Dorsolateral prefrontal cortex (tissue), 122 donors: ENCODE measurements at places on chromosomes 11 and 22.

DNA sequence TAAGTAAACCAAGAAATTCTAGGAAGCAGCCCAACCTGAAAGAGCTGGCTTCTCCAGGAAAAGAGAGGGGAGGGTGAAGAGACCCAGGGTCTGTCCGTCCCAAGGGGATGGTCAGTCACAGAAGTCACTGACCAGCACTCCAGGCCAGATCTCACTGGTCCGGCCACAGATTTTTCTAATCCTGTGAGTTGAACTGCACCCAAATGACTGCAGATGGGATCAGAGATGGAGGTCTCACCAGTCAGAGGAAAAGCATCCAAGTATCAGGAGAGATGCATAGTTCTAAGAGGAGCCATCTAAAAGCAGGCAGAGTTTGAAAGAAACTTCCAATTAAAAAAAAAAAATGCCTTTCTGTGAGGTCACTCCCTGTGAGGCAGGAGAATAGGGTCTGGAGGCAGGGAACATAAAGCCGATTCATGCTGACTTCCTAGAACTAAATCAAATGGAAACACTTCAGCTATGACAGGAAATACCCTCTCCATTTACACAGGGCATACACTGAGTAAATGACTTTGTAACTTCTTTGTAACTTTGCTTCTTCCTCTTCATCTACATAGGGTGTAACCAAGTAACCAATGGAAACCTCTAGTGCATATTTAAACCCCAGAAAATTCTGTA, 144.5 kb downstream of the CCDC34 start:
- DNase-seq = no peak

DNA sequence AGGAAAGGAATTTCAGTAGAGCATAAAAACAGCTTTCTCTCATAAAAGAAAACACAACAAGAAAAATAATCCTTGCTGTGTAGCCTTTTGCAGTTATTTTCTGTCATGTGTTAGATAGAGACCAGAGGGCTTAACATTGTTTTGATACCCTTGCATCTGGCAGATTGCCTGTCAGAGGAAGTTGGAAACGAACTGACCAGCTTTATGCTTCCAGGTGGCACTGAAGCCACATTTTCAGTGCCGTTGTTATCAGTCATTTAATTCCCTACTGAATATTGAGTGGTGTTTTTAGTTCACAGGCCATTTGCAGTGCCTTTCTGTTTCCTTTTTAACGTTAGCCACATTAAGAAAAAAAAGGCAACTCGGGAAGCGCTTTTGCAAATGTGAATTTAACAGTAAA, 21.5 kb upstream of the RAG2 start:
- DNase-seq = no peak

GRCh38 chr11:72080326-72081183, at the start of the genes LRRC51 and NUMA1:
TSS of gene LRRC51 (plus strand) at chr11:72080850. CDS start at chr11:72089084, 8,234 bp downstream.
TSS of gene NUMA1 (minus strand) at chr11:72080542. CDS start at chr11:72035943, 44,599 bp downstream.
- peak; percentile 100 for DNase-seq

DNA sequence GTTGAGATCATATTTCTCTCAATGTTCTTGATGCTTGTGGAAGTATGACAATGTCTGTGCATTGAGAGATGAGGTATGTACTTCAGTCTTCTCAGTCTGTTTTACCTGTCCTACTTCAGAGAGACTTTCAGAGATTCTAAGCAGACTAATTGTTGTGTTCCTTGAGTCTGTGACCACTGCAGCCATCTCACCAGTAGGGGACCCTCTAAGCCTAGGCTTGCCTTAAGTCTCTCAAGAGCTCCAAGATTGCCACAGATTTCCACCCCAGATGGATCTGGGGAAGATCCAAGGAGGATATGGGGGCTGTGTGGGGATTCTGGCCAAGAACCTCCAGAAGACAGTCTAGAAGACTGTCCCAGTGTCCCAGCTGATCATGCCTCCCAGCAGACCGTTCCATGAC, 179.9 kb upstream of the PLET1 start:
- DNase-seq = no peak

GRCh38 chr11:116931206-116931953, 94.0 kb upstream of the APOA1 start:
- no peak for DNase-seq

DNA sequence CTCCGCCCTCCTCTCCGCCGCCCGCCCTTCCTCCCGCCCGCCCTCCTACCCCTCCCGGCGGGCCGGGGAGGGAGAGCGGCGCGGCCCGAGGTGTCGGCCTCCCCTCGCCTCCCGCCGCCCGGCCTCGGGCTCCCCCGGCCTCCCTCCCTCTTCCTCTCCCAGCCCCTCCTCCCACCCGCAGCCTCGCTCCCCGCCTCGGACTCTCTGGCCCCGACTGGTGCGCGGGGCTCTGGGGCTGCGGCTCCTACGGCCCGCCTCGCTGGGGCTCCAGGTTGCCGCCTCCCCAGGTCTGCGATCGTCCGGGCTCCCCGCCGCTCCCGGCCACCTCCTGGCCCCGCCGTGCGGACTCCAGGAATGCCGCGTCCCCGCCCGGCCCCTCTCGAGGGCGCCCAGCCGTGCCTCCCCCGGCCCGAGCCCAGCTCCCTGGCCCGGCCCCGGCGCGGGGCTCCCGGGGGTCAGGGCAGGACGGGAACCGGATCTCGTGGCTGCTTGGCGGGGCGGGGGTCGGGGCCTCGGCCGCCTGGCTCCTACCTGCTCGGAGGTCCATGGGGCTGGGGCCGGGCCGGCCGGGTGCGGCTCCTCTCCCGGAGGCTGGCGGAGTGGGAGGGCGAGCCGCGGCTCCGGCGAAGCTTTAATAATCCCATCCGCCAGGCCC, at the start of gene CLCF1:
Gene CLCF1 (minus strand): TSS at position 606 of the 655 bp plus-strand sequence. CDS start 59 bp downstream, at position 547.
- no peak for DNase-seq

GRCh38 chr11:95459291-95460042, 228.5 kb upstream of the SESN3 start:
- no peak for DNase-seq

GRCh38 chr11:87374038-87374807, 336.5 kb downstream of the TMEM135 start:
- DNase-seq = no peak

DNA sequence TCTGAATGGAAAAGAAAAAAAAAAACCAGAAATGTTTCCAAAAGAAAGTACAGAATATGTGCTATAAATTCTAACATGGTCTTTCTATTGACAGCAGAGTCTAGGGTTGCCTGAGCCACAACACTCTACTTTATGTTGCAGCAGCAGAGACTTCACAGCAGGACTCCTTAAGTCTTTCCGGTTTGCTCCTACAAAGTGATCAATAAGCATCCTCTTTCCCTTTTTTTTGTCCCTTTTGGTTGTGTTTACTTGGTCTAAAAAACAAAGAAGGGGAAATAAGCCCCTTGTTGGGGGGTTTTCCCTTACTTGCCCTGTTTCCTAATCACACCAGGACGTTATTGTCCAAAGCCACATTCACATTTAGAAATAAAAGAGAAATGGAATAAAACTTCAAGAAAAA, 163.1 kb upstream of the MPPED2 start:
- DNase-seq = no peak

DNA sequence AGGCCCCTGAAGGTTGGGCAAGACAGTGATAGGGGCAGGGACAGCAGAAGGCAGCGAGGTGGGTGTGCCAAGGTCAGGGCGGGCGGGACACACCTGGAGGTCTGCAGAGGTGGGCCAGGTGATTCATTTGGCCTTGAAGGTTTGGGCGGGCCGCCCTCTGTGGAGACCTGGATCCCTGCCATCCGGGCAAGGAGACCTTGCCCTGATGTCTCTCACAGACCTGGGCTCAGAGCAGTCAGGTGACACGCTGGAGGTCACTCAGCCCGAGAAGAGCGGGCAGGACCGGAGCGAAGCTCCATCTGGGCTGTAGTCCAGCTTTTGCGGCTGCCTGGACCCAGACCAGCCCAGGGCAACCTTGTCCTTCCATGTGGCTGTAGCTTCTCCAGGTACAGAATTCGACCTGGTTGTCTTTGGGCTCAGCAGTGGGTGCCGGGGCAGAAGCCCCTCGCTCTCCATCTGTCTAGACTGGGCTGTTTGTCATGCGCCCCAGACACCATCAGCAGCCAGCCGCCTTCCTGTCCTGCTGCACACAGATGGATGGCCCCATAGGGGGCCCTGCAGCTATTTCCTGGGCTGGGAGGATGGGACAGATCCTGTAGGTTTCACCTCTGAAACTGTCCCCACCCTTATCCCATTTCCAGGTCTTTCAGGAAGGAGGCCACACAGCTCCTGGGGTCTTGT, 3.1 kb downstream of the MRGPRG start:
- peak; percentile 39 for DNase-seq

GRCh38 chr11:92580908-92581307, 356.3 kb downstream of the FAT3 start:
- DNase-seq = no peak

DNA sequence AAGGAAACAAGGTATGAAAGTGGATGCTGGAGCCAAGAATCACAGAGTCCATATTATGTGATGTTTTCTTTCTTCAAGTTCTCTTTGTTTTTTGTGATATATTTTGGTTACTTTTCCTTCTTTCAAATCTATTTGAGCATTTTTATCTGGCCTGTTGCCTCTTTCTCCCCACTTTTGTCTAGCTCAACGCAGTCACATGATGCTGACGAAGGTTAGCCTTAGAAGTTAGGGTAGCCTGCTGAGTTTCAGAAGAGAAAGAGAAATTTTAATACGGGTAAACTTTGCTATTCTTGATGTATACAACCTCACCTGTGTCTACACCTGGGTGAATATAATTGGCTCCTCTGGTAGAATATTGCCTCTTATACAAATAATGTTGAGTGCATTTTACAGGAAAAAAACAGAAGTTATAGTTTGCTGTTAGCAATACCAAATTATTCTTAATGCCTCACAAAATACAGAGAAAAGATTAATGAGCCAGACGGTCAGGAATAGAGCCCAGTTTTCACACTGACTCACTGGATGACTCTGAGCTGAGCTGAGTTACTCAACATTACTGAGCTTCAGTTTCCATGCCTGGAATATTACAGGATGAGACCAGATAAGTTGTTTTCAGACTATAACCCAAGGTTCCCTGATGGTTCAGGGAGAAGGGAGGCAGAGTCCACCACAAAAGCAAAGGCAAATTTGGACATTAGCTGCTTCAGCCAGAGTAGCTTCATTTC, 161.6 kb upstream of the BDNF start:
- no peak for DNase-seq

DNA sequence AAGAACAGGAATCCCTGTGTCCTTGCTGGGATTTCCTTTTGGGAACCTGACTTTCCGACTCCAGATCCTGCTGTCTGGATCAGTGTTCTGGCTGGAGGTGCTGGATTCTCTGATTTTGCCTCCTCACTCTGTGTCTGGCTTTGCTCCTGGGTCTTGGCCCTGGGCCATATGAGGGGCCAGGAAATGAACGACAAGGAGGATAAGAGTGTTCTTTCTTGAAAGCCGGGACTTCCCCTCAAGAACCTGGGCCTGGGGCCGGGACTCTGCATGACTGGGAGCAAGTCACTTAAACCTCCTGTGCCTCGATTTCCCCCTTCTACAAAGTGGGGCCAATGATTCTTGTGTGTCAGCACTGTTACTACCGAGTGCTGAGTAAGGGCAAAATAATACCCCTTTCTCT, 2.9 kb upstream of the MYO7A start:
- DNase-seq = no peak

- peak; percentile 17 for DNase-seq
Observed at GRCh38 chr11:126337474-126338241, 17.8 kb upstream of the ST3GAL4 start.

- no peak for DNase-seq
Observed at GRCh38 chr11:67252831-67253239, 13.4 kb upstream of the GRK2 start.

DNA sequence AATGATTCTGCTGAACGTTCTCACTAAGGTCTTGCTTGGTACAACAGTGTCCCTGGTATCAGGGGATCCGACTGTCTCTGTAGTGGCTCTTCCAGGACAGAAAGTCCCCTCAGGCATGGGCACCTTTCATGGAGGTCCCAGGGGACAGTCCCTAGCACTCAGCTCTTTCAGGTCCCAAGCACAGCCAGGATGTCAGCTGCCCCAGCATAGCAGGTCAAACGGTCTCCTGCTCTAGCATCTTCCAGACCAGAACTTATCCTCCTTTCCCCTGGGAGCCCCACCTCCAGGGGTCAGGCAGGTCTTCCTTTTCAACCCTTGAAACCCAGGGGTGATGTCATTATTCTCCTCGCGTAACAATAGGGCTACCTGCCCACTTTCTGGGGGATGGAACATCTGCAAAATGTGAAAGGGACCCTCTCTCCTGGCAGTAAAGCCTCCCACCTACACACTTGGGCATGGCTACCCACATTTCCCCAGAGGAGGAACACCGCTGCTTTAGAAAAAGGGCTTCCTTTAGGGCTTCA, 24.7 kb upstream of the CRYBB3 start:
- no peak for DNase-seq

DNA sequence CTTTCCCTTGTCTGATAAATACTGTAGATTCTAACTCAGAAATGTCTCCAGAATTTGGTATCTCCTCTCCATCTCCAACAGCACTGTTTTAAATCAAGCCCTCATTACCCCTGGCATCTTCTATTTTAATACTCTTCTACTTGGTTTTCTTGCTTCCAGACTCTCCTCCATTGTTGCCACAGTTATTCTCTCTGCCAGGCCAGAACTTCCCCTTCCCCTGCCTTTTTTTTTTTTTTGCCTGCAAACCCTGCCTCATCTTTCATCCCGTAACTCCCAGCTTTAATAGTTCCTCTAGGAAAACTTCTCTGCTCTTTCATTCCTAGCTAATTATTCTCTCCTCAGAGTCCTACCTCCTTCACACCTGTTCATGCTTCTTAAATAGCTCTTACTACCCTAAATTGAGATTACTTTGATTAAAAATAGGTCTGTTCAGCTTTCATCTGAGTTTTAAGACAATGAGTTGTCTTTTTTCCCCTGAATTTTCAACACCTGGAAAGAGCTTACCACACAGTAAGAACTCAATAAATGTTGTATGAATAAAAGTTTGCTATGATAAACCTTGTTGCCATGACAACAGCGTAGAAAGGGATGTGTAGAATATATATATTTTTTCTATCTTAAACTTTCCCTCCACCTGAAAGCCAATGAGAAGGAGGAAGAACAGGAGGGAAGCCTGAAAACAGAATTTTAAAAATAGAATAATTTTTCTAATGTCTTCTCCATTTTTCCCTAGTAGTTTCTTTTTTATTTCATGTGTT, 3.6 kb downstream of the IL18 start:
- no peak for DNase-seq

GRCh38 chr11:58923300-58923788, 15.9 kb upstream of the GLYATL1 start:
- no peak for DNase-seq

DNA sequence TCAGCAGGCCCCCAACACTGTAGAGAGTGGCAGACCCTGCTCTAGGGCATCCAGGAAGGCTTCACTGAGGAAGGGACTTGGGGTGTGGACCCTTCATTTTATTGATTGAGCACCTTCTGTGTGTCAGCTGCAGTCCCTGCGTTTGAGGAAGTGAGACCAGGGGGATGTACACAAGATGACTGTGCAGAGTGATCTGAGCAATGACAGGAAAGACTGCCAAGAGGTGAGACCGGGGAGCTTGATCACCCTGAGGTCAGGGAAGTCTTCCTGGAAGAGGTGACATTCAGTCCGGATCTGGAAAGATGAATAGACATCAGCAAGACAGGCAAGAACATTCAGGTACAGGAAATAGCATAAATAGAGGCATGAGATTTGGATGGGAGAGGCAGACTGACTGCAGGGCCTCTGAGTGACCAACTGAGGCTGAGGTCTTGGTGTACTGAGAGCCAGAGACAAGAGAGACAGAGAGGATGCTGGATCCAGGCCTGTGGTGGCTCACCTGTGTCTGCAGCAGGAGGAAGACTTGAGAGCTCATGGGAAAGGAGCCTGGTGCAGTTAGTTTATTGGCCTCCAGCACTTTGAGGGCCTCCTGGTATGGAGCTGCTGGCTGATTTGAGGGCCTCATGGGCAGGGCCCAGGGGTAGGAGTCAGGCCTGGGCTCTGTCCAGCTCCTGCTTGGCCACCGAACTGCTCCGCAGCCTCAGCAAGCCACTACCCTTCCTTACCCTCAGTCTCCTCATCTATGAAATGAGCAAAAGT, 5.2 kb downstream of the DGAT2 start:
- no peak for DNase-seq

GRCh38 chr11:111402411-111402810, 23.3 kb upstream of the POU2AF1 start:
- DNase-seq = no peak
